ENCODE measurements at places on chromosomes 7 and 10.

GRCh38 chr10:34133406-34133805 lies 681.7 kb downstream of the PARD3 start:
- DNase-seq = no peak

GRCh38 chr10:70124415-70124814 lies 8.2 kb downstream of the AIFM2 start:
- no peak for DNase-seq

DNA sequence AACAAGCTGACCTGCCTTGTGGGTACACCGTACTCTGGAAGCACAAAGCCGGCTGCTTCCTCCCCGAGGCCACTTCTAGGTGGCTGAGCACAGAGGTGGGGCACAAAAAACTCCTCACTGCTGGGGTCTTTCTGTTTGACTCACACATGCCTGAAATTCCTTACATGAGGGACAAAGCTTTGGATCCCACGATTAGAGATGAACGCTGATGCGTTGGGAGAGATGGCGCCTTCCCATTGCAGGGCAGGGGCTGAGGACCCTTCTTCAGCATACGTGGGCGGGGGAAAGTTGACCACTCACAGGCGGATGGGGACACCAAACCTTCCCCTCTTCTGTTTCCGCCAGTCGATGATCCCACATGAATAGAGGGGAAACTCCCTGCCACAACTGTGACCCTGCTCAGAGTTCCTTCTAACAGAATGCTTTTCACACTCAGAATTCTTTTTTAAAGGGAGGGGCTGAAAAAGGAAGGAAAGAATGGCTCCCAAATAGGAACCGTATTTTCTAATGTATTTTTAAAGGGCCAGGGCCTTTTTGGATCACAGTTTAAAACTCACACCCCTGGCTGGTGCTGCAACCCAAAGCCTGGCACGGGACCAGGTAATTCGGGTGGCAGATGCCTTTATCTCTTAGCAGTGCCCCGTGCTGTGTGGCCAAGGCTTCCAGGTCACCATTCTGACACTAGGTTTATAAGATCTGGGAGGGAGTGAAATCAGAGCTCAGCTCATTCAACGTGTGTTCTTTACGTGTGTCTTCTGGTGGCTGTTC lies 134.0 kb downstream of the PRKAG2 start:
- no peak for DNase-seq

DNA sequence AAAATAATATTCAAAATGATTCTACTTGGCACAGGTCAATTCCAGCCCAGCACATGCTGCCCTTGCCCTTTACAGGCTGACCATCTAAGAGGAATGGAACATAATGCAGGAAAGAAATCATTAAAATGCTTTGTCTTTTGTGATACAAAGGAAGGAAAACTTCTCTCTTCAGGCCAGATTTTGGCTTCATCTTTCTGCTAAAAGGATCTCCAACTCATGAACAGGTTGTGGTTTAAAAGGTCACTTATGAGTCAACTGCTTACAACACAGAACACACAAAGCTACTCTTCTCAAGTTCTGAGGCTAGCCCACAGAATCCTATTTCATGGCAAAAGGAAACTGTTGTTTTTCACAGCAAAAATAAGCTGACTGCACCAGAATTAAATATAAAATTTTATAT lies 197.1 kb downstream of the DOCK4 start:
- no peak for DNase-seq

GRCh38 chr7:80263821-80264220 lies 129.2 kb downstream of the GNAI1 start:
- DNase-seq = no peak

Measured in activated T-helper 1 cell treated with Interleukin-2 at 50 U/mL for 16 hours (primary cell).